Esophagus mucosa (tissue), 1 donor: ENCODE measurements at places on chromosomes 12 and 14. TPM values are rescaled to one million over a fixed set of nuclear protein-coding genes. Genes with fewer than 3 reads are reported as not detected.
A peak's percentile ranks its signal among the peaks of the same experiment; 100 is the strongest.

Gene ZNF891
- 0.64 TPM for total RNA-seq

GRCh38 chr14:21866479-21866878, 192.9 kb upstream of the OR4E1 start:
- ATAC-seq: no peak

GRCh38 chr12:100375038-100375735, 18.3 kb downstream of the SLC17A8 start:
- no peak for ATAC-seq

- peak; percentile 20 for ATAC-seq
These were observed 115.5 kb upstream of the PARP11 start for GRCh38 chr12:3988519-3989217.

- ATAC-seq: no peak
These were observed 362.2 kb upstream of the SFSWAP start for GRCh38 chr12:131348646-131349045.

DNA sequence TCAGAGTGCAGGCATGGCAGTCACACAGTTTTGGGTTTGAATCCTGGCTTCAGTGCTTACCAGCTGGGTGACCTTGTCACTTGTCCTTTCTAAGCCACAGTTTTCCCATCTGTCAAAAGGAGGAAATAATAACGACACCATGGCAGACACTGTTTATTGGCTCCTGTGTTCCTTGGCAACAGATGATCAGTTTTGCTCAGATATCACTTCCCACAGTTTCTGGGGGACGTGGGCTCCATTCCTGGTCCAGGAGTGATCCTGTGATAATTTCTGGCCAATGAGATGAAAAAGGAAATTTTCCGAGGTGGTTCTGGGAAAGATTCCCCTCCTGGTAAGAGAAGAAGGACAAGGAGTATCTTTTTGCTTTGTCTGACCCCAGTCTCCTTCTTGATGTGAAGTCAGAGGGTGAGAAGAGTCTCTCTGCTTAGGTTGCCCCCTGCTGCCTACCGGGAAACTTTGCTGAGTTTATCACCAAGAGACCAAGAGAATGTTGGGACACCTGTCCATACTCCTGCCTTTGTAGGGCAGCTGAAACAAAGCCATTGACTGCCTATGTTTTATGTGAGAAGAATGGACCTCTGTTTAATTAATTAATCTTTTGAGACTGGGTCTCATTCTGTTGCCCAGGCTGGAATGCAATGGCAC, 178.9 kb upstream of the NRXN3 start:
- no peak for ATAC-seq

- no peak for ATAC-seq
These were observed 765.3 kb downstream of the MED13L start for GRCh38 chr12:115511986-115512711.

GRCh38 chr12:95700316-95700785, 90.2 kb downstream of the NTN4 start:
- ATAC-seq: no peak

DNA sequence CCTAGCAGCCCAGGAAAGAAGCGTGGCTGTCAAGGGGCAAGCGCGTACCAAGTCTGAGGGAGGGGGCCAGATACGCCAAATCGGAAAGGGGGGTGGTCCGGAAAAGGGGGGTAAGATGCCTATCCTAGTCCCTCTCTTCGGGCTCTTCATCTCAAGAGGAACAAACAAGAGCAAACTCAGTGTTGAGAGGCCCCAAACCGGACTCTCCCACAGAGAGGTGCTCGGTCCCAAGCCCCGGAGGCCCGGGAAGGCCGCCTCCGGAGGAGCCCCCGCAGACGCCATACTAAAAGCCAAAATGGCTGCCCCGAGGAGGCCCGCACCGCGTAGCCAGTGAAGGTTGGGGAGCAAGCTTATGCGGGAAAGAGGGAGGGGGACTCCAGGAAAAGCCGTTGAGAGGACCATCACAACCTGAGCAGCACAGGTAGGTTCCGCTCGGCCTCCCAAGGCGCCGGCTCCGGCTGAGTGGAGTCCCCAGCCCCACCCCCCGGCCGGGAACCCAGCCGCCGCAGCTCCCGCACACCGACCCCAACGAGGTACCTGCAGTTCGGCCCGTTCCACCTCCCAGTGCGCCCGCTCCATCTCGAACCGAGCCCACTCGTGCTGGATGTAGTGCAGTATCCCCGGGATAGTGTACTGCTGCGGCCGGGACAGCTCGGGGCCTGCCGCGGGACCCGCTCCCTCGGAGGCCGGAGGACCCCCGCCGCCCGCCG, at the start of gene AP4S1:
Gene AP4S1 (plus strand): TSS at position 283 of the 710 bp plus-strand sequence. CDS start 40,548 bp downstream, outside the sequence.
- peak; percentile 34 for ATAC-seq

DNA sequence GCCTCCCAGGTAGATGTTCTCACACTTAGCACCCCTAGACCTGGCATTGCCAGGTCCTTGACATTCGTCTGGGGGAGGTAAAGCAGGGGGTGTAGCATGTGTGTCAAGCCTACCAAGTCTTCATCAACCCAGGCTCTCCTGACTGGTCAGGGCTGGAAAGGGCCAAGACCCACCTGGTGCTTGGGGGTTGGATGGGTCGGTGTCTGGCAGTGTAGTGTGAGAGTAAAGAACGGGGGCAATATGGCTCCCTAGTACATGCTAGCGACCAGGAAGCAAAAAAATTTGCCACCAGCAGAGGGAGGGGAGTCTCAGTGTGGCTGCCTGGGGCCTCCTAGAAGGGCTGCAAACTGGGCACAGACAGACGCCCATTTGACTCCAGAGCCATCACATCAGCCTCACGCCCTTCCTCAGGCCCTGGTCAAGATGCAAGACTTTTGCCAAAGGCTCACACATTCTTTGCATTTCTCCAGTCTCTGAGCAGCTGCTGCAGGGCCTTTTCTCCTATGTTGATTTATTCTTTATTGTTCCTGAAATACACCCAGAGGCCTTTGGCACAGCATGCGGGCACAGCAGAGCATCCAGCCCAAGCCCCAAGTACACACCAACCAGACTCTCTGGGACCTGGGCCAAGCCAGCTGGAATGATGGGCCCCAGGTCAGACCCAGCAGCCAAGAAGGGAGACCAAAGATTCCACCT, 38.3 kb upstream of the PNMA1 start:
- ATAC-seq: no peak

DNA sequence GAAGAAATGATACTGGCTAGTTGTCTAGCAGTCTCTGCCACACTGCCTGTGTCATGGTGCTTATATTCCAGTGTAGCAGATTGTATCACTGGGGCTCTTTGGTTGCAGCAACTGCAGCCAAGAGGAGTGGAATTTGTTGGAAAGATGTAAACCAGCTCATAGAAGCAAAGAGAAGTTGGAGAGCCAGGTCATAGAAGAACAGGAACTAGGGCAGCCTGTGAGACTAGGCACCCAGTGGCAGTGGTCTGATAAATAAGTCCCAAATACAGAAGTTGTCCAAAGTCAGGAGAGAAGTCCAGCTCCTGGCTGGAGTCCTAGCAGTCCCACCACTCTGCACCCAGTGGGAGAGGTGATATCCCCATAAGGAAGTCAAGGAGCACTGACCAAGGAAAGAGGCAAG, 172.5 kb upstream of the ARID2 start:
- ATAC-seq: no peak

DNA sequence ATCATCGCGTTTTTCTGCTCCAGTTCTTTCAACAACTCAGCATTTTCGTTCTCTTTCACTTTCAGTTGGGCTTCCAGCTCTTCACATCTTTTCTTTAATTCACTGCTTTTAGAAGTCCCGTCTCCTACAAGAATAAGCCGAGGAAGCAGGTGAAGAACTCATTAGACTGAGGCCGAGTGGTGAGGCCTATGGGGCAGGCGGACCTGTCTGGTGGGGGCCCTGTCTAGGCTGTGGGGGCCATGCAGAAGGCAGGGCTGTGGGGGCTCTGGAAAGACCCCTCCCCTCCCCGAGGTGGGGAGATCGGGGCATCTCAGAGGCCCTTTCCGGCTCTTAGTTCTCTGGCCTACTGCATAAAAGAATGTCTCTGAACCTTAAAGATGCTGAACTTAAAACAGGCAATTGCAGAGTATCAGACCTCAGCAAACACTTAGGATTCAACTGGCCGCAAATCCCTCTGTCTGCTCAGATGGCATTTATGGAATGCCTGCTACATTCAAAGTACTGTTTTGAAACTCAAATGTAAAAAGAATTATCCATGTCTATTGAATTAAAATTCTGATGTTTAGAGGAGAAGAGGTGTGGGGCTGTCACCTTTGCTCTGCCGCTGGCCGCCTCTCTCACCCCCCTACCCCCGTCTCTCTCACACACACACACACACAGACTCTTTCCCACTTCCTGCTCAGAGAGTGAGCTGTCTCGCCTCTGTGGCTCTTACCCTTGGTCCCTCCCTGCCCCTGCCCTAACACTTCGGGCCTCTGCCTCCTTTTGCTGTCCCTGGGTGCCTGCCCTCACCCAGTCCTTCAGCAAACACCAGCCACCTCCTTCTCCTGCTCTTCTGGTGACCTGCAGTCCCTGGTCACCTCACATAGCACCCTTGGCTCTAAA, 34.7 kb downstream of the CCDC92 start:
- no peak for ATAC-seq

DNA sequence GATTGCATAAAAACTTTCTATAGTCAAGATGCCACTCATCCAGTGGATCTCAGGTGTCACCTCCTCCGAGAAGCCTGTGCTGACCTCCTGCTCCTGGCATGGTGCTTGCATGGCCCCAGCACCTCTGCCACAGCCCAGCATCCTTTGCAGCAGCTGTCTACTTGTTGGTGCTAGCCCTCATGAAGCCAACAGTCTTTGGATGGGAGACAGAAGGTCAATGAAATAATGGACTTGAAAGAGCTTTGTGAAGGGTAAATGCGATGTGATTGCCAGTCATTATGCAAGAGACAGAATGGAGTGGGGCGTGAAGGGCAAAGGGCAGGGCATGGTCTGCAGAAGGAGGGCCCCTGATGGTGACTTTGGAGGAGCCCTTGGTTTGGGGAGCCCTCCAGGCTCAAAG, 63.0 kb upstream of the CLMN start:
- no peak for ATAC-seq

Gene KRT73
- total RNA-seq: not detected

Gene SAMD15
- total RNA-seq: 0.88 TPM

- ATAC-seq: no peak
These were observed 55.0 kb downstream of the AP5M1 start for GRCh38 chr14:57323721-57324120.

- no peak for ATAC-seq
These were observed 3.8 kb upstream of the ANKRD33 start for GRCh38 chr12:51883998-51884675.

DNA sequence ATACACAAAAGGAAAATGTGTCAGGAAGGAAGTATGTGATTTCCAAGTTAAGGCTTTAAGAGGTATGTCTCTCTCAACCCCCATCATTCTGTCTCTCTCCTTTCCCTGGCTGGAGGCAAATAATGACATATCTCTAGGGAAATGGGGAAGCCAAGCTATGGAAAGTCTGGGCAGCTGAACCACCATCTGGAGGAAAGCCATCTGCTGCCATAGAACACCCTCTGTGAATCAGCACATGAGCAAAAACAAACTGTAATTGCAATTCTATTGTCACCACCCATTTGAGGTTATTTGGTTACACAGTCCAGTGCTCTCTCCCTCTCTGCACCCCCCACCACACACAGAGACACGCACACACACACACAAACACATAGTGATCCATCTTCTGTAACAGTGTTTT, 766.2 kb downstream of the FLRT2 start:
- no peak for ATAC-seq

DNA sequence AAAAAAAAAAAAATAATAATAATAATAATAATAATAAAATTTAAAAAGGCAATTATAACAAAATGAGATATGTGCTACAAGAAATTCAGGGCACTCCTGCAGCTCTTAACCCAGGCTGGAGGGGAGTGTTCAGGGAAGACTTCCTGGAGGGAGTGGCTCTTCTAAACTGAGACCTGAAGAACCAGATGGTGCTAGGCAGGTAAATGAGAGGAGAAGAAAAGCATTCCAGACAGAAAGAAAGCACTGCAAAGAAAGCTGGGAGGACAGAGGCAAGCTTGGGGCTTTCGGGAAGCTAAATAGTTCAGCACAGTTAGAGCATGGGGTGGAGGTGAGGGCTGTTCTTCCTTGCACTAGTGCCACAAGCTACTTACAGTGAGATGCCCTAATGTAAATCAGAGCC, 9.9 kb upstream of the SRSF9 start:
- ATAC-seq: peak; percentile 51
